ENCODE measurements at places on chromosomes 2 and 18.

DNA sequence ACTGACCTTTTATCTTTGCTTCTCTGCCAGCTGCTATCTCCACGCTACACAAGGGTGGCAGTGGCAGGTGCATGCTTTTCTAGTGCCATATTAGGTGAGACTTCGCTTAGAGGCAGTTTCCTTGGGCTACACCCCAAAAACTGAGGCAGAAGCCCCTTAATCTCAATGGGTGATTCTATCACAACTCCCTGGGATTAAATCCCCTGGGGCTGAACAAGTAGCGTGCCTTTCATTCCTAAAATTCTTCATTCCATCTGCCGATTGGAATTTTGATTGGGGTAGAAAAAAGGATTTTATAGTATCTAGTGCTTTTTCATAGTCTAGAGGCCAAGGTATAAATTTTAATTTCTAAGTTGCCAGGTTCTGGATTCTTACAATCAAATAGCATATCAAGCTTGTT lies 1040.5 kb upstream of the ACVR2A start:
- no peak for DNase-seq

- DNase-seq, result no peak
These were observed 131.2 kb downstream of the AGPS start for GRCh38 chr2:177523781-177524180.

DNA sequence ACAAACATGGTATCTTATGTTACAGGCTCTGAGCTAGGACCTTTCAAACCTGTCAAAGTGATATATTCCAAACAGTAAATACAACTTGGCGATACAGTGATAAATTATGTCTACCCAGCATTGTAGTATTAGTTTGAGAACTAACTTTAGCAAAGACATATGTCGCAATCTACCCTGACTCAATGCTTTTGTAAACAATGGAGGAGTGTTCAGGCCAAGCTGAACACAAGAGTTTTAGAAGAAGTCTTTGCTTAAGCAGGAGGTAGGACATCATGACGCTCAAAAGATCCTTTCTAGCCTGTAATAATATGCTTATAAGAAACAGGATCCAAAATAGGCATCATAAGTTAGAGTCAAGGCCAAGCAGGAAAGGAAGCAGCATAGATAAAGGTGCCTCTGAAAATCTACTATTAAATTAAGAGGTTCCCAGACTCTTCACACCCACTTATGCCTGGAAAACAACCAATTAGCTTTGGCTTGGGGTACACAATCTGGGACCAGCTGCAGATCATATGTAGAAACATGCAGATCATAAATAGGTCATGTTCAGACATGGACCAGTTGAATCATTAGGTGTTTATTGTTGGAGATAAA lies 132.5 kb downstream of the CSRNP3 start:
- no peak for DNase-seq

DNA sequence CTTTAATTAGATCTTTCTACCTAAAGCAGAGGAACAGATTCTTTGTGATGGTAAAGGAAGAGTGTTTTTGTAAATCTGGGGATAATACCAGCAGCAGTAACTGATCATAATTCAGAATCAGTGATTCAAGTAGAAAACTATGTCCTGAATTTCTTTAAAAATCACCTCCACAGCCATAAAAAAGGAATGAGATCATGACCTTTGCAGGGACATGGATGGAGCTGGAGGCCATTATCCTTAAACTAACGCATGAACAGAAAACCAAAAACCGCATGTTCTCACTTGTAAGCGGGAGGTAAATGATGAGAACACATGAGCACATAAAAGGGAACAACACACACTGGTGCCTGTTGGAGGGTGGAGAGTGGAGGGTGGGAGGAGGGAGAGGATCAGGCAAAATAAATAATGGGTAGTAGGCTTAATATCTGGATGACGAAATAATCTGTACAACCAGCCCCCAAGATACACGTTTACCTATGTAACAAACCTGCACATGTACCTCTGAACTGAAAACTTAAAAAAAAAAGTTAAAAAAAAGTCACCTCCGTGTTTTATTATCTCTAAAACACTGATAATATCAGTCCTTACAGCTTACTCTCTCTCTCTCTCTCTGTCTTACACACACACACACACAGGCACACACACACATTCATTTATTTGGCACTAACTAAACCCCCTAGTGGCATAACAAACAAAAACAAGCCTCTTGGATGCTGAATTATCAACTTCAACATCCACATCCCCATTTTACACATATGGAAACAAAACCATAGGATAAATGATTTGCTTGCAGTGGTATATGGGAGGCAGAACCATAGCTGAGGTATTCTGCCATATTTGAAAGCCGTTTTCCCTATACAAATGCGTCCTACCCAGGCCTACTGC lies 1.4 kb downstream of the TM4SF20 start:
- no peak for DNase-seq

DNA sequence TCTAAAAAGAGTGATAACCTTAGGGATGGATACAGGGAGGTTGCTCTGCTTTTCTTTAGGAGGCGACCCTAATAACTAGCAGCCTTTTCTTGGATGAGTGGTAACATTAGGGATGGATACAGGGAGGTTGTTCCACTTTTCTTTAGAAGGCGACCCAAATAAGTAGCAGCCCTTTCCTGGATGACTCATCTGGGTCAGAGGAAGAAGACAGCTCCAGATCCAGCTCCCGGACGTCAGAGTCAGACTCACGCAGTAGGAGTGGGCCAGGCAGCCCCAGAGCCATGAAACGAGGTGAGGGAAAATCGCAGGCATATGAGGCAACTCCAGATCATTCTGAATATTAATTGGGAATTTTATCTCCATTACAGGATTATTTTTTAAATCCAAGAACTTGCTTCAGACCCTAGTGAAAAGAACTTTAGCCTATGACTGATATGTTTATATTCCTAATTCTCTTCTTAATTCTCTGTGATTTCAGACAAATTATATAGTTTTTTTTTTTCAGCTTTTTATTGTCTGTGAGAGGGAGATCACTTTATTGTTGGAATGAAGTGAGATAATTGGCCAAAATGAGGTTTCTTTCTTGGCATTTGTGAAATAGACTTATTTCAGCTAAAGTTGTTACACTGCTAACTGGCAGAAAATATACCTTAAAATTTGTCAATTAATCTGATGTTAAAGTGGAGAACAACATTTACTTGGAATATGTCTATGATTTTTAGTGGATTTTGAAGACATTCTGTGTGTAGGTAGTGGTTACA lies 31.2 kb upstream of the C1GALT1C1L start:
- DNase-seq, result no peak

DNA sequence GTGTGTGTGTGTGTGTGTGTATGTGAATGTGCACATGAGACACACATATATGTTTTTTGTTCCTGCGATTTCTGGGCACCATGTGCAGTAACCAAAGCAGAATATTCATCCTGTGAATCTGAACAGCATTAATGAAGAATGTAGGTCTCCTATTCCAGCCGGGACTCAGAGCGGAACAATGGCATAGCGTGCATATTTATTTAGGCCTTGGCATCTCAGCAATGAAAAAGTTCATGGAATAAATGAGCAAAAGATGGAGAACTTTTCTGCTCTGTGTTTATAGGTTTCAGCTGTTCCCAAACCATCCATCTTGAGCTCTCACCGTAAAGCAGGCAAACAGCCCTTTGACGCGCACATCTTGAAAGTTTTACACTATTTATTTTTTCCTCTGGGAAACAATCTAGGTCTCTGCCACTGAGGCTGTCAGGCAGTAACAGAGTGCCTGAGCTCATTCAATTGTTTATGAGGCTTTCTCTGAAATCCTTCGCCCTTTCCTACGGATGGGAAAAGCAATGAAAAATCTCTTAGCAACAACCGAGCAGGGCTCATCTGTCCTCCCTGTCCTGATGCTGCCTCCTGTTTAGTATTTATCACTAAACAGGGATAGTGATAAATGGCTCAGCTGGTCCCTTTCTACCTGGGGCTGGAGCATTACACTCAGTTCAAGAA lies 146.2 kb upstream of the MSH6 start:
- DNase-seq, result no peak

DNA sequence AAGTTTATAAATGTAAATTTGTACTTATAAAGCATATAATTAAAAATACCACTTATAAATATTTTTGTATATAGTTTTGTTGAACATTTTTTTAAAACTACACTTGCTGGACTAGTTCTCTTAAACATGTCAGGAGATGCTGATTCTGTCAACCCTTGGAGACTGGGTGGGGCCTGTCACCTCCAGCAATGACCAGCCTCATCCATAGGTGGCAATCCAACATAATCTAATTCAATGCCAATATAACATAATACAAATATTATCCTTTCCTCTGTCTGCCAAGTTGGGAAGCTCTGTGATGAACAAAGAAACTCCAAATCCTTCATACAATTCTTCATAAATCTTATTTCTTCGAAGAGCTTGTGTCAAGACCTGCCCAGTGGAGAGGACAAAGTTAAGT lies 140.4 kb downstream of the RBMS1 start:
- no peak for DNase-seq

DNA sequence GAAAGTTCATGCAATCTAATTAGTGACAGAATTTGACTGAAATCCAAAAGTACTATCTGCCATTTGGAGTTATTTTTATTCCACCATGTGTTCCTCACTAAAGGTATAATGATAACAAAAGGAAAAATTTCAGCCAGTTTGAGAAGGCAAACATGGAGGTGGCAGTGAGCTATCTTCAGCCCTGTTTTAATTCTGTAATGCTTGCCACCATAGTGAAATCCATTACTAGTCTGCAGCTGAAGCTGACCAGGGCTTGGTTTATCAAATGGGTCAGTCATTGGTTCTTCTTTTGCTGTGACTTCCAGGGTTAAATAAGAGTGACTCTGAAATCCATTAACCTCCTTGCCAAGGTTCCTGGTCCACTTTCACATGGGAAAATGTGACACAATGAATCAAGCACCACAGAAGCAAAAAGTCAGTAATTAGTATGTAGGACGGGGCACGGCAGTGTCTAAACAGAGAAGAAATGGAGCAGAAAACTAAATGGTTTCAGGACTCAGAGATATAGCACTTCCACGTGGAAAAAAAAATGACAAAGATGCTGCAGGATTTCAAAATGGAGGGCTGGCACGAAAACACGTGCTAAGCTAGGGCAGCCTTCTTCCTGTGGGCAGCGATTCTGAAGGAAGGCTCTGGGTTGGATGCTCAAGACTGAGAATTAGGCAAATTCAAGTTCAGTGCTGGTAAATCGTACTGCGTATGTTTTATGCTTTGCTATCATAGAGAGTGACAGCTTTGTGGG lies 87.2 kb downstream of the EPHA4 start:
- no peak for DNase-seq

GRCh38 chr2:216109962-216110614 lies 940 bp downstream of the XRCC5 start:
- no peak for DNase-seq

DNA sequence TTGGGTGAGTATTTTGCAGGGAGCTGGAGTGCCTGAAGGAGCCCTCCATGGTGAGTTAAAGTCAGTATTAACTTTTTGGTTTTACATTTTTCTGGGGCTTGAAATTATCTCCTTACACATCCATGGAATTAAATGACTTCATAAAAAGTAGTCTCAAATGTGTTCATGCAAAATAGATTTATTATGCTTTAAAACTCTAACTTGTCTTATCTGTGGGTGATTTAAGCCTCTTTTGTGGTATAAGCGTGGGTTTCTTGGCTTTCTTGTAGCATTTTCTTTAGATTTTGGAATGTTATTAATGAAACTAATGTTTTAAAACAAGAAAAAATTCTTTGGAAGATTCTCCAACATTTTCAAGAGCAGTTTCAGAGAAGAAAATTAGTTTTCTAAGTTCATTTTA lies 27.8 kb downstream of the NABP1 start:
- no peak for DNase-seq

- DNase-seq, result no peak
These were observed 22.2 kb downstream of the PDK1 start for GRCh38 chr2:172578054-172578453.

DNA sequence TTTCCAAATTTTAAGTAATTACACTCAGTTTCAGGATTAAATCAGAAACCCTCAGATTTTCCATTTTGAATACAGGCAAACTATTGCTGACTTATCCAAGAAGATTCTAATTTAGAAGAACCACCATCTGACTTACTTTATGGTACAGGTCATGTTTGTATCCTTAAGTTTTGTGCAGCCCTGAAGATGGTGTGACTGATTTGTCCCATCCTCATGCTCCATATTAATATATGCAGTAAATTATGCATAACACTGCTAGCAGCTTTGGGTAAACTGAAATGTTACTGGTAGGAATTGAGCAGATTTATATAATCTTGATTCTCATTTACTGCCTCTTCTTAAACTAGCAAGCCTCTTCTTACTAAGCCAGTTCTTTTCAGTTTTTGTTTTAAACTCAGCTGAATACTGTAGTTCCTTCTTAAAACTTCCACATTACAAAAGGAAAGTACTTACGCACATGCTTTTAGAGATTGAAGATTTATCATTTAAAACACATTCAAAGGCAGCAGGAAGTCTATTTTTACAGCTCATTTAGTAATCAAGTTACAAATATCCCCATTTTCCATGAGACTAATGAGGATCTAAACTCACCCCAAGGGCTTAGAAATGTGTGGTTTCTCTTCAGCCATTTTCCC lies 25.7 kb downstream of the MEX3C start:
- DNase-seq, result no peak

- DNase-seq, result no peak
These were observed 273.2 kb downstream of the BCL11A start for GRCh38 chr2:60280238-60280637.

GRCh38 chr18:48600456-48601090 lies 61.7 kb downstream of the CTIF start:
- DNase-seq, result no peak

DNA sequence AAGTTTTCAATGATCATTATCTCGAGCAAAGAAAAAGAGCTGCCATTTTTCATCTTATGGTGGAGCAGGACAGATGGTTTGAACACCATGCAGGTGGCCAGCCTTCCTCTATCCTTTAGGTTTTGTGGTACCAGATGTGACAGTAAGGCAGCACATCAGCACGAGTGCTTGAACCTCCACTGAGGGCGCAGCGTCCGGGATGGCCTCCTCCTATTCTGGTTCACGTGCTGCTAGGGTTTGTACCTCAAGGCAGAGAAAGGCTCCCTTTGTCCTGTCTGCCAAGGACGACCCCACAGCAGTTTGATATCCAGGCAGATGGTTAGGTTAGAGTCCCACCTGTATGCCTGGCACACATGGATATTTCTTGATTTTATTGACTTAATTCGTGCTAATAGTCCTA lies 50.2 kb downstream of the DCDC2C start:
- DNase-seq, result no peak

GRCh38 chr2:42297322-42297936 lies 63.6 kb downstream of the COX7A2L start:
- no peak for DNase-seq

GRCh38 chr18:40868110-40868858 lies 1086.8 kb upstream of the PIK3C3 start:
- DNase-seq, result no peak

- no peak for DNase-seq
These were observed 3.6 kb upstream of the LCT start for GRCh38 chr2:135840601-135841000.

DNA sequence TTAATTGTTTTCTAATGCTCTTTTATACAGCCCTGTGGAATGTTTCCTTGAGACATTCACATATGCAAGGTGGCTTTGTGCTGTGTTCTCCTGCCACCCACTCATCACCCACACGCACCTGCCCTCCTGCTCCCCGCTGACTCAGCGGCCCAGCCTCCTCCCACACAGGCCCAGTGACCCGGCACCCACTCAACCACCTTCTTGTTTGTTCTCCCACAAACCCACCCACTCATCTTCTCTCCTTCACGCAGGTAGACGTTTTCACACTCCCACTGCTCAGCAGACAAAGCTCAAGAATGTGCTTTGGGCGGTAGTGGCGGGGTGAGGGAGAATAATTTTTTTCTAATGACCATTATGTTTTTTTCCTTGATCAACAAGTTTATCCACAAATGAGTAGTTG lies 28.6 kb upstream of the NEMP2 start:
- DNase-seq, result no peak

All from NCI-H1092 (cell line).